ENCODE measurements at places on chromosomes 11 and 22.

DNA sequence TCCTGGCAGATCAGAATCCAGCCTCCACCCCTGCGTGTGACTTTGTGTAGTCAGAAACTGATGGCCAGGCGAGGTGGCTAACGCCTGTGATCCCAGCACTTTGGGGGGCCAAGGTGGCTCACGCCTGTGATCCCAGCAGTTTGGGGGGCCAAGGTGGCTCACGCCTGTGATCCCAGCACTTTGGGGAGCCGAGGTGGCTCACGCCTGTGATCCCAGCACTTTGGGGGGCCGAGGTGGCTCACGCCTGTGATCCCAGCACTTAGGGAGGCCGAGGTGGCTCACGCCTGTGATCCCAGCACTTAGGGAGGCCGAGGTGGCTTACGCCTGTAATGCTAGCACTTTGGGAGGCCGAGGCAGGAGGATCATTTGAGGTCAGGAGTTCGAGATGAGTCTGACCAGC, 5.2 kb downstream of the NCAPH2 start:
- DNase-seq, result no peak

DNA sequence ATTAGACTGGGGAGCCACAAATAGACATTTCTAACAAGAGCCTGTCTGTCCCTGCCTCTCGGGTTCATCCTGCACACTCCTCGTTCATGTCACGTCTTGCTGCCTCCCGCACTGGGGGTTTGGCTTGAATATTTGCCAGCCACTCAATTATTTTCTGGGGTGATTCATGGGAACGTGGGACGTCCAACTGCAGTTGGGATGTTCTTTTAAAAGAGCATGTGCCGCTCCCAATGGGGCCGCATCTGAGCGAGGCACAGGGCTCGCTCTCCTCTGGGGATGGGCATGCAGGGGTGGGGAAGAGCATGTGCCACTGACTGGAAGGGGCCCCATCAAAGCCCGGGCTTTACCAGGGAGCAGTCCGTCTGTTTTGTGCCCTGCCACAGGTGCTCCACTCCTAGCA, 43.4 kb downstream of the PARVG start:
- DNase-seq, result no peak

- no peak for DNase-seq
Measured at GRCh38 chr11:17386331-17387084, 2.0 kb downstream of the KCNJ11 start.

GRCh38 chr11:118450451-118450850, 14.2 kb downstream of the KMT2A start:
- no peak for DNase-seq

- DNase-seq, result no peak
Measured at GRCh38 chr11:78347956-78348355, 69.7 kb downstream of the GAB2 start.

All from GM04504 (cell line).